ENCODE measurements at places on chromosomes 6 and 20. TPM values are rescaled to one million over a fixed set of nuclear protein-coding genes. Genes with fewer than 3 reads are reported as not detected.

Gene OPRM1
- not detected for total RNA-seq

Gene SCUBE3
- total RNA-seq = 1.6 TPM

Gene SLC17A3
- total RNA-seq = not detected

Gene METTL24
- total RNA-seq = not detected

Gene BTBD3
- 27.6 TPM for total RNA-seq

Gene COX7A2
- total RNA-seq = 707 TPM

Gene APOBEC2
- total RNA-seq = not detected

Gene SPEF1
- 0.41 TPM for total RNA-seq

Gene FOXC1
- total RNA-seq = 6.7 TPM

Gene PI3
- not detected for total RNA-seq

Gene NR2E1
- total RNA-seq = 0.13 TPM

Gene TP53INP2
- total RNA-seq = 20.6 TPM

Gene EYS
- total RNA-seq = not detected

Gene THBD
- total RNA-seq = 0.26 TPM

Gene LGSN
- total RNA-seq = not detected

Gene HFE
- 12.1 TPM for total RNA-seq

Gene SLC39A7
- total RNA-seq = 135 TPM

Gene SLC2A10
- 1.6 TPM for total RNA-seq

Measured in Panc1 (cell line).